Stimulated activated CD4-positive, alpha-beta T cell treated with anti-CD3 and anti-CD28 coated beads, Interleukin-15, amount 100 ng/mL, for 48 hours (primary cell): ENCODE measurements at places on chromosomes 3 and 15.

DNA sequence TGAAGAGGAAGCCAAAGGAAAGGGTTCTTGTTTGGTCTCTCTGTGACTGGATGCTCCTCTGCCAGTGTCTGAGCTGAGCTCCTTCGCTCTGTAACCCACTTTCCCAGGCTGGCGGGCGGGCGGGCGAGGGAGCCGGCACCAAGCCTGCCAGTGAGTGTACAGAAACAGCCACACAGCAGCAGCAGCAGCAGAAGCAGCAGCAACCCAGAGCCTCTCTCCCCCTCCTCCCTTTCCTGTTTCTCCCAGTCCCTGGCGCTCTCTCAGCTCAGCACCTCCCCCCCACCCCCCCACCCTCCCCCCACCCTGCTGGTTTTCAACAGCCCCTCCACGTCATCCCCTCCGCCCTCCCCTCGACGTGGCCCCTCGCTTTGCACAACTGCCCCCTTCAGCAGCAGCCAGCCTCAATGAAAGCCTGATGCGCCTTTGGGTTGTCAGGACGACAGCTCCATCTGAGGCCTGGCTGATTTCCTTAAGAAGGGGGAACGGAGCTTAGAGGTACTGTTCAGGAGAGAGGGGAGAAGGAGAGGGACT, at the start of gene LSAMP:
Gene LSAMP (minus strand): TSS at position 177 of the 531 bp plus-strand sequence.
- DNase-seq = no peak

- no peak for DNase-seq
These were observed 725.4 kb upstream of the DPPA4 start for GRCh38 chr3:110062716-110063115.

- DNase-seq = no peak
These were observed 3.3 kb upstream of the USP4 start for GRCh38 chr3:49343163-49343562.

- DNase-seq = no peak
These were observed 41.3 kb downstream of the CHDH start for GRCh38 chr3:53804697-53805462.

DNA sequence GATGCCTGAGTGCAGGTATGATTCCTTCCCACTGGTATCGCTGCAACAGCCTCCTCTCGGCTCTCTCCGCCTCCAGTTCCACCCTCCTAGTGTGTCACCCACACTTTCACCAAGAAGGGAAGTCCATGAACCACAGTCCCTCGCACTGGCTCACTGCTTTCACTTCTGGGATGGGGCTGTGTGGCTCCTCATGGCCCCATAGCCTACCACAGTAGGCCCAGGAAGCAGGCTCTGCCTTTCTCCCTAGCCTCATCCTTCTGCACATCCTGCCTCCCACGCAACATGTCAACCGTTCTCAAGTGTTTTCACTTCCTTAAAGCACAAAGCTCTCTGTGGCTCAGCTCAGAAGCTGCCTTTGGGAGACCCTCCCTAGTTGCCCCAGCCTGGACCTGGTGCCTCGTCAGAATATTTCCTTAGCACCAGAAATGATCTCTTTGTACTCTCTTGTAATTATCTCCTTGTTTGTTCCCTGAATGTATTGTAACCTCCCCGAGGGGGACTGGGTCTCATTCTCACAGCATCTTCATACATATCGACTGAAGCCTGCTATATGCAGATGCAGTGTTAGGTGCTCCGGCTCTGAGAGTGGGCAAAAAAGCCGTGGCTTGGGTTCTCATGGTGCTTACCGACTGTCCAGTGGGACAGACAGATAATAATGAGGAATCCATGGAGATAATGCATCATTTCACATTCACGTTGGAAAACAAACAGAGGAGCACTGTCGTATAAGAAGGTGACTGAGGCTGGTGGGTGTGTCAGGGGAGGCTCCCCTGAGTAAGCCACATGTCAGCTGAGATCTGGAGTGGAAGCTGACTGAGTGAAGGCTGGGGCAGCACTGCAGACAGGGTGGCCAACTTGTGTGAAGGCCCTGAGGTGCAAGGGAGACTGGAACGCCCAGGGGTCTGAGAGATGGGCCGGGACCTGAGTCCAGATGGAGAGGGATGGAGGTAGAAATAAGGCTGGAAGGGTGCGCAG, 107.1 kb downstream of the DGKG start:
- DNase-seq = peak; percentile 38

DNA sequence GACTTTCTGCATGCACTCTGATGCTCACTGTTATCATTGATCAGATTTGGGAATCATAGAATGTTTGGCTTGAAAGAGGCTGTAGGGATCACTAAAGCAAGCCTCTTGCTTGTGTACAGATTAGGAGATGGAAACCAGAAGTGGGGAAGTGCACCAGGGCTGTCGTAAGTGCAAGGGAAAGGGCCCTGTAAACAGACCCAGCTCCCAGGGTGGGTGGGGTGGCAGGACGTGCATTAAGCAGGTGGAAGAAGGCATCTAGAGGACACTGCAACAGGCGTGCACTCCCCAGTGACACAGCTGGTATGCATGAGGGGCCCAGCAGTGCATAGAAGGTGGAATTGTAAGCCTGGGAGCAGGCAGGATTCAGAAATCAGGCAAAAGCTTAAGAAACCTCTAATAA, 58.0 kb upstream of the SLC7A14 start:
- DNase-seq = no peak

DNA sequence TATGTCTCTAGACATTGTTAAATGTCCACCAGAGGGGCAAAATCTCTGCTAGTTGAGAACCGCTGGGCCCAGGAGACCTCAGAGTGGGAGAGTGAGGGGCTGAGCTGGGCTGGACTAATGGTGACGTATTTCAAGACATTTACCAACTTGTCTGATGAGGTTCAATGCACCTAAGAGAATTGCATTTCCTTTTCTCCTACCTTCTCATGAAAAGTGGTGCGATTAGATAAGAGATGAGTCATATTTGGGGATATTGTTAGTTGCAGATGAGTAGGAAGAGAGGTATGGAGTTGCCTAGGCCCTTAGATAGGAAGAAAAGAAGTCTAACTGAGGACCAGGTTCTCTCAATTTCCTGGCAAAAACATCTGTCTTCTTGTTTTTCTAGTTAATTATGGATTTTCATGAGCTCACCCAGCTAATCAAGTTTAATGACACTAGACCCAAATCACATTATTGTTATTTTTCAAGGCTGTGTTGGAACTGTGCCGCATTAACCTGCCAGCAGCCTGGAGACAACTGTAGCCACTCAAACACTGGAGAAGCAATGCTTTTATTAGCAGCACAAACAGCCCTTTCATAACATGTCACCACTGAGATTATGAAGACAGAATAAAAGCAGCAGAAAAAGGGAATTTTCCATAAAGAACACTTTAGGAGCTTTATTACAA, 144.2 kb downstream of the PDCD6IP start:
- no peak for DNase-seq

GRCh38 chr3:189272500-189273119, 100.8 kb downstream of the TPRG1 start:
- DNase-seq = no peak

DNA sequence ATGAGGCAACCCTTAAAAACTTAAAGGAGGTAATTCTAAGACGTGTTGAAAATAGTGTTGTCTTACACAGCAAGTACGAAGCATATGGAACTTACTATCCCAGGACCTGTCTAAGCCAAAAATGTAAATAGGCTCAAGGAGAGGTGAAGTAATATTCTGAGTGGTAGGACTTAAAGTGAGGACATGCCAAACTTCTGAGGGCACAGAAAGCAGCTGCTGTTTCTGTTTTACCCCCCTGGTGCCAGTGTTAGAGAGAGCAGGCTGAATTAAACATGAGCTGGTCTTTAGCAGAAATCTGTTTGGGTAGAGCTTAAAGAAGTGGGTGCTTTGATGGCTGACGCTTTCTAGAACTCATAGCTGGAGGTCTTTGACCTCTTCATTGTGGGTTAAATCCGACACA, 149.7 kb upstream of the NPHP3 start:
- no peak for DNase-seq

DNA sequence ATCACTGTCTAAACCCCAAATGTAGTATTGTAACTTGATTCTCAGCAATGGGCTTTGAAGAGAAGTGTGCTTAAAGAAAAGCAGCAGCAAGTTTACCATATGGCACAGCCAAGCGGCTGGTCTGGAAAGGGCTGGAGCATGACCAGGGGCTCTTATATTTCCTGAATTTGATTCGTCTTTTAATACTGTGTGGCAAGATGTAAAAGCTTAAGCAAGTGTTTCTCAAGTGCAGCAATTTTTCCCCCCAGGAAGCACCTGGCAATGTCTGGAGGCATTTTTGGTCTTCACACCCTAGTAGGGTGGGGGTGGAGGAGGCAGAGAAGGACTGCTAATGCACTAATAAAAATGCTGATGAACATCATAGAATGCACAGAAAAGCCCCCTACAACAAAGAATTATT, 397.9 kb downstream of the NTRK3 start:
- no peak for DNase-seq

DNA sequence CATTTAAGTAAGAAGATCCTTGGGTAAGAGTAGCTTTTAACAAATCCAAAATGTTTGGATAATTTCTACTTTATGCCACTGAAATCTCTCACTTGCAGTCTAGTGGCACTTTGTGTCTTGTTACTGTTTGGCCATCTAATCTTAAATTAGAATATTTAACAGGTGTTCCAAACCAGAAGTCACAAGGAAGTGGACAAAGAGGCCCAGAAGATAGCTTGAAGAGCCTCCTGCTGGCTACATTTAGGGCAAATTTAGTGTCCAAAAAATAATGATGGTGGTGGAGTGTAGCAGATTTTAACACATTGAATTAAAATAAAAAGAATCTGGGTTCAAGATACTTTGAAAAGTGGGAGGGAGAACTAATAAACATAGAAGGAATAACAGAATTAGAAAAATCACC, 172.2 kb downstream of the GHSR start:
- DNase-seq = no peak

DNA sequence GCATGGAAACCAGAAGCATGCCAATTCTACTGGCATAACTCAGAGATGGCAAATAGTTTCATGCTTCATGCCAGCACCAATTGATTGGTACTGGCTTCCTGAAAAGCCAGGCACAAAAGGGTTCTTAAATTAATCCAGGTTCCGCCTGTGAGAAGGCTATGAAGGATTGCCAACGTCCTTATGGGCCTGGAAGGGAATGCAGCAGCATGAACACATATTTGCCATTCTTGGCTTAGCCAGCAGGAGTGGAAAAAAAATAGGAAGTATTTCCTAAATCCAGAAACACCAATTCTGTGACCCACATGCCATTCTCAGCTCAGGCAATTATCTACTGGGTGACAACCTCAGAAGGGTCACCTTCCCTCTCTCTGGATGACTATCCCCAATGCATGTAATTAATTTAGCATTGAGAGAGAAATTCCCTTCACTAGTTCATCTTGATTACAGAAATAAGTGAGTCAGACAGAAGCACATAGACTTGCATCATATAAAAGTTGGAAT, 36.0 kb downstream of the ADAMTS9 start:
- no peak for DNase-seq

- no peak for DNase-seq
These were observed 63.9 kb upstream of the GATA2 start for GRCh38 chr3:128556907-128557306.

DNA sequence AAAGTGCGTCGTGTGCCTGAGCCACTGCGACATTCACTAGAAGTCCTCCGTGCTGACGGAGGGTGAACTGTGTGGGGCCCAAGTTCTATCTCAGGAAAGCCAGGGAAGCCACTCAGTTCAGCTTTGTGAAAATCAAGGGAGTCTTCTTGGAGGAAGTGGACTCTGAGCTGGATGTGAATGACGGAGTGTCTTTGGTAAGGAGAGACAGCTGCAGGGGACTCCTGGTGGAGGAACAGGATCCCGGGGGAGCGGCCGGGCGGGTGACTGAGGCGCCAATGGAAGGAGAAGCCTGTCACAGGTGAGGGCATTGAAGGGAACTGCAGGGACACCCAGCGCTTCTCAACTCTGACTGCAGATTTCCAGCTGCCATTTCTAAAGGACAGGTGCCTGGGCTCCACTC, 75.6 kb downstream of the APBA2 start:
- DNase-seq = no peak

DNA sequence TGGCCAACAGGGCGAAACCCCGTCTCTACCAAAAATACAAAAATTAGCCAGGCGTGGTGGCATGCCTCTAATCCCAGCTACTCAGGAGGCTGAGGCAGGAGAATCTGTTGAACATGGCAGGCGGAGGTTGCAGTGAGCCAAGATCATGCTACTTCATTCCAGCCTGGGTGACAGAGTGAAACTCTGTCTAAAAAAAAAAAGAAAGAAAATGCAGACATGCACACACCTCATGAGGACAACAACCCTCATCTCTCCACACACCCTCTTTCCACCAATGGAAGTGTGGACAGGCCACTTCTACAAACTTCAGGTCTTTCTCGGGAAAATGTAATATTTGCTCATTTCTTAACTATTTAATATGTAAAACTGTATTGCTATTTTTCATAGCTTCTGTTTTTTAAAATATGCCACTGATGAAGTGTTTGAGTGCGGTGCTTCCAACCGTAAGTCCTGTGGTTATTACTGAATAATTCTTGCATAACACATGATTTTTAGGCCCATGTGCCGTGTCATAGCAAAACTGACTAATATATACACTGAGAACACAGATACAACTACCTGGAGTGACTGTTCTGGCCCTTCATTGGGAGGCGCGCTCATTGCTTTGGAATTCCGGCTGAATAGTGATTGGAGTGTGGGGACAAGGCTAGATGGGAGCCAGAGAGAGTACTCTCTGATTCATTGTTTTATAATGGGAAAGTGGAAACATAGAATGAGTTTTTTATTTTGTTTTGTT, 23.1 kb downstream of the LRRC31 start:
- DNase-seq = no peak
